ENCODE measurements at places on chromosomes 3 and 15.

- peak; percentile 19 for DNase-seq
- H3K36me3 ChIP-seq = peaks cover 52% of the 10 kb centered on the region
- peak overlapping the region; percentile 91 for H3K27ac ChIP-seq
Measured at GRCh38 chr3:129278966-129279906, 566 bp downstream of the HMCES start.

DNA sequence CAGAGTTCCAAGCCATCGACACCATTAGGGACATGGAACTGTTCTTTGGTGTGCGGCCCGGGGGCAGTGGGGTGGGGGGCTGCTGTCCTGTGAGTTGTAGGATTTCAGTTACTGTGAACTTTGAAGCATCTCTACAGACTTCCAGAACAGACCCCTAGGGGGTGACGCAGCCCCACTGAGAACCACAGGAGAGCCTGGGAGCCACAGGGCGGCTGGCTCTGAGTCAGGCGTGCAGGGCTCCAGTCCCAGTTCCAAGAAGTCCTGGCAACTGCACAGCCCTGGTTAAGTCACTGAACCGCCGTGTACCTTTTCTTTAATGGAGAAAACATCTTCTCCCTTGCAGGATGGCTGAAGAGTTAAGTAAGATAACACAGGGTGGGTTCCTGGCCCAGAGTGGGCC lies 23.5 kb upstream of the LRTM1 start:
- H3K27ac ChIP-seq = no peak overlapping the region
- H3K27me3 ChIP-seq = no peaks in the 10 kb centered on the region
- no peaks in the 10 kb centered on the region for H3K4me1 ChIP-seq

DNA sequence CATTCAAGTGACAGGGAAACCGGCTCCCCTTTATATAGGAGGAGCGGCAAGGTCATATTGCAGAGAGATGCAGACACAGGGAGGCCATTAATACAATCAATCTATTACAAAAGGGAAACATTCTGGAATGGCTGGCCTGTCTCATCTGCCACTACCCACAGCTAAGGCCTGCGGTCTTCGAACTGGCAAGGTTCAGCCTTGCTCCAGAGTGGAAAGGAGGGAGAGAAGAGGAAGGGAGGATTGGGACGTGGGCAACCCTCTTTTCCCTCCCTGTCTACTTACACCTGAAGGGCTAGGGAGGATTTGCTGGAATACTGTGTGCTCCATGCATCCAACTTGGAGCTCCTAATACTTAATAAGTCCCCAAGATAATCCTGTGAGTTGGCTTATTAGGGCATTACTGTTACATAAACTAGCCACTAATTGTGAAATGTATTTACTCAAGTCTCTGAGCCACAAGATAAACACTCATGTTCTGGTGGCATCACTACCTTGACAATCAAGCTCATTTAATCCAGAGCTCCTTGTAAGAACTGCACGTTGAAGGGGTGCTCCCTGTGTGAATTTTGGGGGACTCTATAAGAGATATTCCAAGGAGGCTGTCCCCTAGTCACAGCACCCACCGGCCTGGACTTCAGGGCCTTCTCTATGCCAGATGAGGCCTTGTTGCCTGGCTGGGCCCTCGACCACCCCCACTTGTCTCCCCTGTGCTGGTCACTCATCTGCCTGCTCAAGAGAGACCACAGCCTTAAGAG lies 19.7 kb upstream of the CCDC174 start:
- no peak for DNase-seq
- H3K27me3 ChIP-seq = peaks cover 76% of the 10 kb centered on the region
- peaks cover 2% of the 10 kb centered on the region for H3K36me3 ChIP-seq
- no peak overlapping the region for H3K27ac ChIP-seq
- peaks cover 2% of the 10 kb centered on the region for H3K4me1 ChIP-seq

GRCh38 chr3:128482175-128482574 lies 10.8 kb downstream of the GATA2 start:
- no peak for DNase-seq
- no peak overlapping the region for H3K27ac ChIP-seq
- no peak overlapping the region for H3K4me3 ChIP-seq

DNA sequence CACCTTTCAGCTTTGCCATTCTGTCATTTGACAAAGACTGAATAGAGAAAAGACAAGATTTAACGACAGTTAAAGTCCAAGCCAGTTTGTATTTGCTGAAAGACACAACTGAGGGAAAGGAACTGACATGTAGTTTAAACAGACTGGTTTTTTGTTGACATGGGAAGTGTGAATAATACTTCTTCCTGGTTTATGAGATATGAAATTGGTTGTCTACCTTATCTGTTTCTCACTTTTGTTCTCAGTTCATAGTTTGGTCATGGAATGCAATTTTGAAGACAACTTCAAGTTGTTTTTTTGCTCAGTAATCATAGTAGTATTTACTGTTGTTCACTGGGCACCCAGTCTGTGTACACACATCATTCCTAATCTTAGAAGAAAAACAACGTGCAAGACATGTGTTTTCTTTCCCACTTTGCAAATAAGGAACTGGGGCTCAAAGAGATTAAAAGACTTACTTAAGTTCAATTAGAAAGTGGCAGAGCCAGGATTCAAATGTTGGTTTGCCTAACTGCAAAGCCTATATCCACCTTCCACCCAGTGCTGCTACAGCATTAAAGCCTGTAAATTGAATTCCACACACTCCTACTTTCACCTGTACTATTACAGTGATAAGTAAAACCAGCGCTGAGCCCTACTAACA lies 103.5 kb downstream of the LPP start:
- no peak for DNase-seq
- peak overlapping the region; percentile 52 for H3K27ac ChIP-seq
- H3K27me3 ChIP-seq = no peaks in the 10 kb centered on the region
- no peaks in the 10 kb centered on the region for H3K36me3 ChIP-seq

- no peak overlapping the region for H3K4me3 ChIP-seq
- no peak for DNase-seq
- peaks cover 47% of the 10 kb centered on the region for H3K36me3 ChIP-seq
- no peaks in the 10 kb centered on the region for H3K4me1 ChIP-seq
Measured at GRCh38 chr15:64681424-64682024, 93.9 kb downstream of the RBPMS2 start.

Data from effector memory CD8-positive, alpha-beta T cell (primary cell).